Left lung (tissue), 14 donors: ENCODE measurements at places on chromosomes 11 and 22. TPM values are rescaled to one million over a fixed set of nuclear protein-coding genes. Genes with fewer than 3 reads are reported as not detected.

GRCh38 chr22:11629661-11630385 lies 3898.2 kb upstream of the OR11H1 start:
- no peak for DNase-seq

- DNase-seq = no peak
These were observed 537.5 kb downstream of the DLG2 start for GRCh38 chr11:85089654-85090053.

- DNase-seq = peak; percentile 76
These were observed at the start of gene SLC25A22 for GRCh38 chr11:798093-798713. TSS of gene SLC25A22 (minus strand) at chr11:798281. CDS start at chr11:795006, 3,275 bp downstream.

DNA sequence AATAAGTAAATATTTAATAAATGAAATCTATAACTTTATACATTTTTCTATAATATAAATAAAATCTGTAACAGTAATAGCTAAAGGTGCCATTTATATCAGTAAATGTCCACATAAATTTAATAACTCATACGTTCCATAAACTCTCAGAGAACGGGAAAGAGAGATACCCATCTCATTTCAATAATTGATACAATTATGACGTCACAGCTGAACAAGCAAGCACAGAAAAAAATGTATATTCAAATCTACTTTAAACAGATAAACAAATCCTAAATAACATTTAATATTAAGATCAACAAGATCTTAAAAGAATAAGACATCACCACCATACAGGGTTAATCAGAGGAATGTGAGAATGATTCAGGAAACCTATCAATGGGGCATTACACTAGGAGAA lies 1136.5 kb downstream of the TBC1D22A start:
- DNase-seq = no peak

- peak; percentile 73 for DNase-seq
These were observed 73.0 kb downstream of the RTL6 start for GRCh38 chr22:44424867-44425693.

GRCh38 chr11:72144807-72145565 lies 9.5 kb downstream of the FOLR3 start:
- DNase-seq = no peak

DNA sequence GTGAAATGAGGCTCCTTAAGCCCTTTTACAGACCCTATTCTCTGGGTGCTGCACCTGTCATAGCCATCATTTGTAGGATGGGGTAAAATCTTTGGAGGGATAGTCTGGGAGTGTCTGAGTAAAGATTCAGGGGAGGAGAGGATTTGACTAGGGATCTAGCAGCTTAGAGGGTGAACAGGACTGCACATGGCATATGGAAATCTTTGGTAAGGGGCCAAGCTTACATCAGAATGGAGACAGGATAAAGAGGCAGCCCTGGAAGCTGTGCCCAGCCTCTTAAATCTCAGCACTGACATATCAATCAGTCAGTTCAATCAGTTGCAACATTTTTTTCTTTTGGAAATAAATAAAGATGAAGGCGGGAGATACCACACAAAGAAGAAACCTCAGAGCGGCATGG lies 301.8 kb upstream of the CADM1 start:
- DNase-seq = no peak

DNA sequence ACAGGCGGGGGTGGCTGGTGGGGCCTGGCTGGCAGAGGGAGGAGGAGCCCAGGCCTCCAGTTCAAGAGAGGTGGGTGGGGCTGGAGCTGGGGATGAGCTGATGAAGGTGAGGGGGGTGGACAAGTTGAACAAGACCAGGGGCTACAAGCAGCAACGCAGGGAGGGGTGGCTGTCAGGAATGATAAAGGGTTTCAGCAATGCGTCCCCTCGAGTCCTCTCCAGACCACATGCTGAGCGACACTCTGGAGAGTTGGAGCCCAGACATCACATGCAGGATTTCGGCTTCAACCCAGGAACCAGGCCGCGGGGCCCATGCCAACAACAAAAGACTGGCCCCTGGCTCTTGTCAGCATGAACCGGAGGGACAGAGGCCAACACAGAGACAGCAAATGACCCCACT lies 480.3 kb downstream of the BRD1 start:
- DNase-seq = no peak

Gene SLC22A12
- not detected for polyA plus RNA-seq

Gene BTBD10
- 39.6 TPM for polyA plus RNA-seq

Gene ZNF214
- 8.3 TPM for polyA plus RNA-seq
